ENCODE measurements at places on chromosomes 4 and X.

- no peak for DNase-seq
Observed at GRCh38 chr4:41718907-41719306, 29.6 kb downstream of the PHOX2B start.

- no peak for DNase-seq
Observed at GRCh38 chrX:136015016-136015415, 29.8 kb downstream of the SLC9A6 start.

- DNase-seq, result no peak
Observed at GRCh38 chr4:1380368-1381151, 25.7 kb downstream of the NKX1-1 start.

DNA sequence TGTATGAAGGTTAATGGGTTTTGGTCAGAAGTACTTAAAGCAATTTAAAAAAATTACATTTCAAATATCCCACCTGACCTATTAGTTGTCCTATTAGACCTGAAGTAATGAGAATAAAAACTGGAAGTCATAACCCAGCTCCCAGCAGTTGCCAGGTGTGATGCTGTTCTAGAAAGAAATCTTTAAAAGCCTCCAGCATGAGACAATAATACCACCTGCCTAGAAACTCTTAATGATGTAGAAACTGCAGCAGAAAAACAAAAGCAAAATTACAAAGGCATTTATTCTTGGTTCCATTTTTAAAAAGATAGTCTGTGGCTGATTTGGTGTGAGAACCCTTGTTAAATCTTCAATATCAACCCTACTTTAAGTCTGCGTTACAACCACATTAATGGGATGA is 1137.7 kb upstream of the TENM3 start:
- DNase-seq, result no peak

DNA sequence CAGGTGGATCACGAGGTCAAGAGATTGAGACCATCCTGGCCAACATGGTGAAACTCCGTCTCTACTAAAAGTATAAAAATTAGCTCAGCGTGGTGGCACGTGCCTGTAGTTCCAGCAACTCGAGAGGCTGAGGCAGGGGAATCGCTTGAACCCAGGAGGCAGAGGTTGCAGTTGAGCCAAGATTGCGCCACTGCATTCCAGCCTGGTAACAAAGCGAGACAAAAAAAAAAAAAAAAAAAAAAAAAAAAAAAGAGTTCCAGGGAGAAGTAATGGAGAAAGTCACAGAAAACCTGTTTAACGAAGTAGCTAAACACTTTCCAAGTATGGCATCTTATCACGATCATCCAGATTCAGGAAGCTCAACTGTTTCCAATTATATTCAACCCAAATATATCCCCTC is 10.9 kb downstream of the KLHL4 start:
- no peak for DNase-seq

GRCh38 chr4:67054896-67055295 is 490.4 kb downstream of the CENPC start:
- DNase-seq, result no peak

DNA sequence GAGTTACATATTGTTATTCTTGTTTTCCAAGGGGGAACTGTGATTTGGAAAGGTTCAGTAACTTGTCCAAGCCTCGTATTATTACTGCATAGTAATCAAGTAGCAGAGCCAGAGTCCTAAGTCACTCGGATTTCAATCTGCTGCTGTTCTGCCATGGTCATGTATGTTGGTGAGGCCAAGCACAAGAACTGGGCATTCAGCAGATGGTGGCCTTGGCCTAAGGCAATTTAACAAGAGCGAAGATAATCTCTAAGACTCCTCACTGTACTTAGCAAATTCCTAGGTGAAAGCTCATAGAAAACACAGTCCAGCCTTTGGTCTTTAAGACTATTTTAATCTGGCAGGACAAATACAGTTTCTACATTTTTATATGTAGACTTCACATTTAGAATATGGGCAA is 64.8 kb downstream of the NDST3 start:
- no peak for DNase-seq
